ENCODE measurements at places on chromosomes 6 and 20. TPM values are rescaled to one million over a fixed set of nuclear protein-coding genes. Genes with fewer than 3 reads are reported as not detected.

Gene BTNL2
- total RNA-seq, result not detected

Gene DLL1
- total RNA-seq, result 10.7 TPM

Gene ZSCAN31
- 16.9 TPM for total RNA-seq

Gene CRISP3
- total RNA-seq, result not detected

Gene ATP6V1G2
- total RNA-seq, result 0.18 TPM

Gene RNF217
- total RNA-seq, result 15.2 TPM

Gene SYTL3
- total RNA-seq, result 4.4 TPM

Gene MMP24OS
- total RNA-seq, result 24.0 TPM

Gene C4B
- 1.3 TPM for total RNA-seq

GRCh38 chr6:71523548-71523947 is 234.9 kb downstream of the OGFRL1 start:
- DNase-seq, result no peak

GRCh38 chr6:46056906-46057529 is 41.4 kb upstream of the CLIC5 start:
- DNase-seq, result no peak

DNA sequence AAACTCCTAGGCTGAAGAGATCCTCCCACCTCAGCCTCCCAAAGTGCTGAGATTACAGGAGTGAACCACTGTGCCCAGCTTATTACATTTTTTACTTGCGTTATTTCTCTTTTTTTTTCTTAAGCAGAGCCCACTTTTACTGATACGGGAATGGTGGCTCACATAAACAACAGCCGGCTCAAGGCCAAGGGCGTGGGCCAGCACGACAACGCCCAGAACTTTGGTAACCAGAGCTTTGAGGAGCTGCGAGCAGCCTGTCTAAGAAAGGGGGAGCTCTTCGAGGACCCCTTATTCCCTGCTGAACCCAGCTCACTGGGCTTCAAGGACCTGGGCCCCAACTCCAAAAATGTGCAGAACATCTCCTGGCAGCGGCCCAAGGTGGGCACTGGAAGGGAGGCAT is 10.5 kb downstream of the CAPN11 start:
- DNase-seq, result no peak

DNA sequence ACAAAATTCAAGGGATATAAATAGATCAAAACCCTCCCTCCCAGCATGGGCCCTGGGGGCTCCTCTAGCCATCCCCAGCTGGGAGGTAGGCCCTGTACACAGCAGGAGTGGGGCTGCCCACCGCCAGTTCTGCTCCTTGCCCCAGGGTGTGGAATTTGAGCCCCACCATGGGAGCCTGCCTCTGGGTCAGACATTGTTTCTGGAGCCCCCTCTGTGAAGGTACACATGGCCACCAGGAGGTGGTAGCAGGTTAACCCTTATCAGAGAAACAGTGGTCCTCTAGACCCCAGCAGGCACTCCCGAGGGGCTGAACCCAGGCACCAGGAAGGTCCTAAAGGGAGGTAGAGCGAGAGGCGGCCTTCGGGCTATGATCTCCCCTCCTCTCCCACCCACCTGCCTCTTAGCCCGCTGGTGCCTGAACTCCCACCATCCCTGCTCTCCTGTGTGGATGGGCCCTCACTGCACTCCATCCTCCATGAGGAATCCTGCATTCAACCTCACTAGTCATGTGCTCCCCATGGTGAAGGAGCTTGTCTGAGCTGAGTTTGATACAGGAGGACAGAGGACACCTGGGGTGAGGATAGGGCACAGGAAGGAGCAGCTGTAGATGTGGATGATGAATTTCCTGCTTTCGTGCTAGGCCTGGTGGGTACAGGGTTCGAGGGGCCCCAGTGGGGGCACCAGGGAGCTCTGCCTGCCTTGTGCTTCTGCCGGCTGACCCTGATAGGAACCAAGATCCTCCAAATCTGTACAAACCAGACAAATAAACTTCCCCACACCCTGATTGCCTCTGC is 114.9 kb downstream of the GRM4 start:
- no peak for DNase-seq

DNA sequence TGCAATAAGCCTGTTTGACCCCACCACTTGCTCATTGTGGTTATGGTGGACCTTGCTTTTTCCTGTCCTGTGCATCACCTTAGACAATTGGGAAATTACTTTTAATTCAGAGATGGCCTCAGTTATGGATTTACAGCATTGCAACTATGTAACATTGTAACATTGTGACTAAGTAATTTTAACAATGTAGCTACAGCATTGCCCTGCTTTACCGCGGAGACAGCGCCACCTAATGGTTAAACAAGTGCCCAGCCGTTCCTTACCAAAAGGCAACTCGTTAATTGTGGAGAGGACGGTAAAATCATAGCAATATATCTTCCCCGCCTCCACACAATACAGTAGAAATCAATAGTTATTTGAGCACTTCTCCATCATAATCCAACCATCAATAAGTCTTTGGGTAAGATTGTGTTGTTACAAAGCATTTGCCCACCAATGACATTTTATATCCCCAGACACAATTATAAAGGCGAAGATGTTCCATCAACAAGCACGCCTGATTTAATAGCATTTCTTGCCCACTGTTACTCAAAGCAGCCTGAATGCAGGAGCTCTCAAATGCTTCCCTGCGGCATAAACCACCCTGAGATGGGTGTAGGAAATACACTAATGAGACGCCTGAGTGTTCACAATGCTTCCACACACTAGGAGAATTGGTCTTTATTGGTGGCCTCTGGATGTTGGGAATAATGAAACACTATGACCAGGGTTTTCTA is 93.7 kb downstream of the PROKR2 start:
- DNase-seq, result no peak

DNA sequence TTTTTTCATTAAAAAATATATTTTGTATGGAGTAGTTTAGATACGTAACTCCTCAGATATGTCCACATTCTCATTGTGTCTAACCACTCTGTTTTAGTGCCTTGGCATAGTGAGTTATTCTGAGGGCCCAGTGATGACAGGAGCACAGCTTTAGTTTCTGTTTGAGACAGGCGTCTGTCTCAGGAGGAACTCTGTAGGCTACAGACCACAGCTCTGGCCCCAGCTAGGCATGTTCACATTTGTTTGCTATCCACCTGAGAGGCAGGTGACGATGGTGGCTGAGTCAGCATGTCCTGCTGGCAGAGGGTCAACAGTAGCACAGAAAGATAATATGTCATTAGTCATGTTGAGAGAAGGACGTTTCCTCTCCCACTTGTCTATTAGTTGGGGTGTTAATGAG is 16.3 kb downstream of the LRRC1 start:
- no peak for DNase-seq

DNA sequence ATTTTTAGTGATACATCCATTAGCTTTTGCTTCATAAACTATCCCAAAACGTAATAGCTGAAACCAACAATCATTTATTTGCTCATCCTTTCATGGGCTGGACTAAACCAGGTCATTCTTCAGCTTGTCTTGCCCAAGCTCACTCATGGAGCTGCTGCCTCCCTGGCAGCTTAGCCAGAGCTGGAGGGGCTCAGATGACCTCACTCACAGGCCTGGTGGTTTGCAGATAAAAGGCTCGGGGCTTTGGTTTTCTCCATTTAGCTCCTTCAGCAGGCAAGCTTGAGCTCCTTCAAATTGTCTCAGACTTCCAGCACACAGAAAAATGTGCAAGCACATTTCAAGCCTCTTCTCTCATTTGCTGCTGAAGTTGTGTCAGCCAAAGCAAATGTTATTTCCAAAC is 139.1 kb downstream of the BTBD3 start:
- no peak for DNase-seq

- DNase-seq, result no peak
These were observed 641 bp downstream of the SF3B5 start for GRCh38 chr6:144094731-144095133.

DNA sequence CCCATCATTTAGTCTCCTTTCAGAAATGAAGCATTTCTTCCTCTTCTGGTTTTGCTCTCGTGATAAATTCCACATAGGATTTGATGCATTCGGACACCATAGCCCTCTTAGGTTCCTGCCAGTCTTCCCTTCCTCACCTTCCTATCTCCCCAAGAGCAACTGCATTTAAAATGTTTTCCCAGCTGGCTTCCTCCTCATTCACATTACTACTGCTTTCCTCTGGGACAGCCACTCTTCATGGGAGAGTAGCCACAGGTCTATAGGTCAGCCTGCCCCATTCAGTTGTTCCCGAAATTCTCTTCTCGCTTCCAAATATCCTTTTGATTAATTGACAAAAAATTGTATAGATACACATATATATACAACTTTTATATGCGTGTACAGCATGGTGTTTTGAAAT is 214.2 kb upstream of the PDE10A start:
- no peak for DNase-seq

DNA sequence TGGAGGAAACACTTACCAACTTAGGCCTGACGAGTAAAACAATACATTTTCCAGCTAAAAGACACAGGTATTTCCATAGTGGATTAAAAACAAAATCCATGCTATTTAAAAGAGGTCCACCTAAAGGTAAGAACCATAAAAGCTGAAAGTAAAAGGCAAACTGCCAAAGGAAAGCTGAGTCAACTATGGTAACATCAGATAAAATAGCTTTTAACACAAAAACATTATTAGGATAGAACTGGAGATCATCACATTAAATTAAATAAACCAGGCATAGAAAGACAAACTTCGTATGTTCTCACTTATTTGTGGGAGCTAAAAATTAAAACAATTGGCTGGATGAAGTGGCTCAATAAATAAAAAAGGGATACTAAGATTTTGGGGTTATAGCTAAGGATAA is 166.8 kb upstream of the SLC22A16 start:
- no peak for DNase-seq

GRCh38 chr6:36592221-36592655 is 1.9 kb upstream of the SRSF3 start:
- DNase-seq, result no peak

DNA sequence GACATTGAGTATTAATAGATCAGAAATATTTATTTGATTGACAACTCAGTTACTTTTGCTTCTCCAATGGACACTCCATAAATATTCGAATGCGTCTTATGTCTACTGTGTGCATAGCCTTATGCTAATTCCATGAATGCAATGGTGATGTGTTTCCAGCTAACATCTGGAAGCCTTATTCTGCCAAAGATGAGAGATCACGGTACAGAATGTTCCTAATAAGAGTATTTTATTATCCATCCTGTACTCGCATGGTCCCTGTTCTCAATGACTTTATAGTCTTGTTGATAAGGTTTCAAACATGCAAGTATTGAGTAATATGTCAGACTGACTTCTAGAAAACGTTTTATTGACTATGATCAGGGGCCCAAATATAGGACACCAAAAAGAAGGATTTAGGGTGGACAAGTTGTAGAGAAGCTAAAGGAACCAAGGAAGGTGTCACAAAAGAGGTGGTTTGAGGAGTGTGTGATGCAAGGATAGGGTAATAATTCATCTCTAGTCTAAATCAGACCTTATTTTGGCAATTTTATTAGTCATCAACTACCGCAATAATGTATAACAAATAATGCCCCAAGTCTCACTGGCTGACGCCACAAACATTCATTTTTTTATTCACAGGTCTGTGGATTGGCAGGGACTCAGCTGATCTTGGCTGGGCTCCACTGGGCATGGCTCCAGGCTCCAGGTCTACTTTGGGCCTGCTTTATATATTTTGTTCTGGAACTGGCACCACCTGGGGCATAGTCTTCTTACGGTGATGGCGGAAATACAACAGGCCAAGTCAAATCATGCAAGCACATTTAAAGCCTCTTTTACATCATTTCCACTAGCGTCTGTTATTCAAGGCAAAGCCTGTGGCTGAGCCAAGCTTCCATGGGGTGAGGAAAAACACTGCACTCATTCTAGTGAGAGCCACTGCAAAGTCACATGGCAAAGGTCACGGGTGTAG is 24.5 kb upstream of the CD83 start:
- no peak for DNase-seq

DNA sequence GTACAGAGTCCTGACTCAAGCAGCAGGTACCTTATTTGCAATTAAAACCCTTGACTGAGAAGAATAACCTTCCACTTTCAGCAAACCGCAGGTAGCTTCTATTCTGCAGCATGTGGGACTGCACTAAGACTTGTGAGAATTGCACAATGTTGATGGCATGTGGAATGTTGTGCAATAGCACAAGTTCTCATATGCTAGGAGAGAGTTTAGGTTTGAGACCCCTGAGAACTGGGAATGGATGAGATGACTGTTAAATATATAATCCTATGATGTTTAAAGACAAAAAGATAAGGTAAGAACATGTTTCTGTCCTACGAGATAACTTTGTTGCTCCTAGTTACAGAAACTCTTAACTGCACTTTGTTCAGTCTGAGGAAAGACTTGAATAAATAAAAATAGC is 194.6 kb downstream of the OTOR start:
- no peak for DNase-seq

GRCh38 chr6:11789744-11790143 is 11.1 kb upstream of the ADTRP start:
- DNase-seq, result no peak

DNA sequence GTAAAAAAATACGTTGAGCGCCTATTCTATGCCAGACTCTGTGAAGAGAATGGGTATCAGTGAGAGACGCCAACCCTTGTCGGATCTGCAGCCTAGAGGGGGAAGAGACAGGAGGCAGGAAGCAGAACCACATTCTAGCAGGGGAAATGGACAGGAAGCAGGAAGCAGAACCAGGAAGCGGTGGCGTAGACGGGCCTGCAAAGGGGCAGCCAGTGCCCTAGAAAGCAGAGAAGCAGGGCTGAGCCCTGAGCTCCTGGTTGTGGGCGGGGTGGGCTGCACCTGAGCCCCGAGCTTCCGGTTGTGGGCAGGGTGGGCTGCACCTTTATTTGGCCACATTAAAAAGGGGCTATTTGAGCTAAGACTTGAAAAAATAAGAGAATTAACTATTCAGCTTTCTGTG is 71.9 kb downstream of the FAM120B start:
- DNase-seq, result no peak

GRCh38 chr6:43926634-43927531 is 156.9 kb downstream of the VEGFA start:
- no peak for DNase-seq

- DNase-seq, result no peak
These were observed 13.1 kb downstream of the DNAH8 start for GRCh38 chr6:38728203-38728602.

- no peak for DNase-seq
These were observed 24.7 kb downstream of the ETV7 start for GRCh38 chr6:36362551-36363370.
